ENCODE measurements at places on chromosomes 11 and 22.

DNA sequence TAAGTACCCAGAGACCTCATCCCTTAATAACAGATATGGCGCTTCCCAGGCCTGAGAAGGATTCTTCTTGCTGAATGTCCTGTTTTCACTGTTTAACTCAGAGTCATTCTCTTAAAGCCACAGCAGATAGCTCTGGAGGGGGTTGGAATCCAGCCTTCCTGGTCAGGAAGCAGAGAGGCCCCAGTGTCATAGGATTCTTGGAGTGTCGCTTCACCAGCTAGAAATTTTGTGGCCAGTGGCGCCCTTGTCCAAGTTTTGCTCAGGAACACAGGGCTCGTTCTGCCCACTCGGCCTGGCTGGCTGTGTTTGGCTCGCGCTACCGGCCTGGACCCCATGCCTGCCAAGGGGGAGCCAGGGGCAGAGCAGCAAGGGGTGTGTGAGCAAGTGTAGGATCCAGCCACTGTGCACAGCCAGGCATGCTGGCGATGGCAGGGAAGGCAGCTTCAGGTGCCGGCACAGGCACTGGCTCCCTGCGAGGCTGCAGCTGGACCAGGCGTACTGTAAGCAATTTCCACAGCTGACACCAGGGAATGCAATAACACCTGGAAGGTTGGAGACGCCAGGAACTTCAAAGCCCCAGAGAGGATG is 214.8 kb upstream of the SESN3 start:
- no peak for DNase-seq

DNA sequence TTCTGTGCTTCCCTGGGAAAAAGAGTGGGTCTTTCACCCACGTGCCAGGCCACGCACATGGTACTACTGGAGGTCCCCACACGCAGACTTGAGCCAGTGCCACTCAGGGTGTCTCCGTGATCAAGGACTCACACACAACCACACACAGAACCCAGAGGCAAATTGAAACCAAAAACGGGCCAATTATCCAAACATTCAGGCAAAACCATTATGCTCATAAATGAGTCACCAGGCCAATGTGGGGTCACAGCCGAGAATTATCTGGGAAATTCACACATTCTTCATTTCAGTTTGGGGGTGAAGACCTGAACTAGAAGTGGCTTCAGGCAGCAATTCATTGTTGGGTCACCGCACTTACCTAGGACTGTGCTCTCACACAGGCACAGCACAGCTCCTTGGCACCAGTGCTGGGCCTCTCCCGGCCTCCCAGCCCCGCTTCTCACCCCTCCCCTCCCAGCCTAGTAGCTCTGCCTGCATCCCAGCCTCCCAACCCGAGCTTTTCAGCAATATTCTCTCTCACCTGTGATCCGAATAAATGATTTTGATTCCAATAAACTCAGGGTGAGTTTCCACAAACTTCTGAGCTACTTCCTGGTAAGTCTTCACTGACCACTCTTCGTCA is 28.0 kb downstream of the ADA2 start:
- no peak for DNase-seq

DNA sequence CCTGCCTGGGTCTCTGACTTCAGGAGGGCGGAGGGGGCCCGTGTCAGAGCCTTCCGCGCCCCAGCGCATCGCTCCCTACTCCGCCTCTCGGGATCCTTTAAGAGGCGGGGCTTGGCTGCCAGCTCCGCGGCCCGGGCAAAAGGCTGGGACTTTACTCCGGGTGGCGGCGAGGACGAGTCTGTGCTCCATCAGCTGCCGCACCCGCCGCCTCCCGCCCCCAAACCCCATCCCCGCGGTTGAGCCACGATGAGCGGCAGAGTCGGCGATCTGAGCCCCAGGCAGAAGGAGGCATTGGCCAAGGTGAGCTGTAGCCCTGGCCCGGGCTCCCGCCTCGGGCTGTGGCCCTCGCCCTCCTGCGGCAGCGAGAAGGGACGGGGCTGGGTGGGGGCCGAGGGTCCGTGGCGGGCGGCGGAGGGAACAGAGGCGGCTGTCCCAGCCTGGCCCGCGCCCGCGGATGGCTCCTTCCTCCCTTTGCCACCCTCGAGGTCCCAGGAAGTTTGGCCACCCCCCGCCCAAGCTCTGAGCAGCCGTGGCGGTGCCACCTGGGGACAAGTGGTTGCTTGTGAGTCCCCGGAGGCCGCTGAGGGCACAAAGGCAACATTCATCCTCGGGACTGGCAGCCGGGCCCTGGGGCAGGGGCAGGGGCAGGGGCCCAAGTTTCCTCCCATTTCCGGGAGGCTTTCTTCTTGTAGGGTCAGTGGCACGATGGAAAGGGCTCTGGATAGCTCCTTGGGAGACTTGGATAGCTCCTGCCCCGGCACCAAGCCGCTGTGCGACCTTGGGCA is at the start of gene SEC14L2:
Gene SEC14L2, plus strand, starts transcription at position 148 of the 785 bp plus-strand sequence. Its CDS starts 99 bp downstream, at position 247.
- DNase-seq, result peak; percentile 29

- no peak for DNase-seq
Measured at GRCh38 chr11:74154620-74155281, 16.1 kb downstream of the C2CD3 start.

DNA sequence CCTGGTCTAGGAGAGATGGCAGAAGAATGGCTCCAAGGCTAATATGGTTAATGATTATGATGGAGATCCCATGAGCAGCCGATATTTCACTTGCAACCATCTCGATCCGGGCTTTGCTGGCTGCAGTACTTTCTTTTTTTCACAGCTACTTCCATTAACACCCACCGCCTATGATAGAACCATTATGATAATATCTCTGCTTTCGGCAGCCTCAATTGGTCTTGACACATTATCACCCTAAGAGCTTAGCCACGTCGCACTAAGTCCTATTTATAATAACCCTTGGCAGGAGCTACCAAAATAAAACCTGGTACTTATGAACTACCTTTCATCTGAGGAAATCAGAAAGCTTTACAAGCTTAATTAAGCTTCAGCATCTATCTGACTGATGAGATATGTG is 7.6 kb upstream of the FJX1 start:
- DNase-seq, result no peak

DNA sequence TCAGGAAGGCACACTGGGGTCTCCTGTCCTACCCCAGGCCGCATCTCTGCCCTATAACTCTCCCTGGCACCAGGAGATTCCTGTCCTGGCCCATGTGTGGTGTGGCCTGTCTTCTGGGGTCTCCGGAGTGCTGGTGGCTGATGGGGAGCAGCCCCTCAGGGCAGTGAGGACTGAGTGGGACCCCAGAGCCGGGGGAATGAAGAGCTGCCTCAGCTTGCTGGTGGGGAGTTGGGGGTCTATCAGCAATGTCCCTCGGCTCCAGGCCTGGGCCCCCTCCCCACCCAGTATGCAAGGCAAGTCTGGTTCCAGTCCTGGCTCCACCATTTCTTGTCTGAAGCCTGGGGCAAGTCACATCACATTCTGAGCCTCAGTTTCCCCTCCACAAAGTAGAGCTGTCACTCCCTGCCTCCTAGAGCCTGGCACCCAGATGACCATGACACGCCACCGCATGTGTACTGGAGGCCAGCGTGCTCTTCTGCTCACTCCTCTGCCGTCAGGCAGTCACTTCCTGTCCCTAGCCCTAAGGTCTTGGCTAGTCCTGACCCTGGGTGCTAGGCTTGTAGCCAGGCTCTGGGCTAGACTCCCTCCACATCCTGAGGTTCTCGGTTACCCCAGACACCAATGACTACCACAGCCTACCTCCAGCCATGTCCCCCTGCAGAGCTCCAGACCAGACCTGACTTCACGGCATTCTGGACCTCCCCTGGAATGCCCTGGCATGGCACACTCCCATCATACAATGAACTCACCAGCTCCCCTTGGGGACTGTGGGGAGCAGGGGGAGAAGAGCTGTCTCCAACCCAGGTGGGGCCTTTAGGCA is 12.8 kb downstream of the ARAP1 start:
- DNase-seq, result no peak

- DNase-seq, result no peak
Measured at GRCh38 chr22:46829117-46829891, 66.9 kb downstream of the TBC1D22A start.

GRCh38 chr22:17638432-17639246 is at the start of gene BCL2L13:
Gene BCL2L13, plus strand, starts transcription at chr22:17638757. Its CDS starts 16,955 bp downstream, at chr22:17655712.
- DNase-seq, result peak; percentile 80

- DNase-seq, result no peak
Measured at GRCh38 chr11:119912229-119912628, 183.2 kb upstream of the NECTIN1 start.

Data from activated effector memory CD4-positive, alpha-beta T cell treated with Interleukin-2 at 50 U/mL for 16 hours (primary cell).